Activated T-helper 9 cell treated with anti-CD3 and anti-CD28 coated beads, Interleukin-2, amount 50 U/mL, for 16 hours (primary cell): ENCODE measurements at places on chromosomes 4 and X.

- peak; percentile 70 for DNase-seq
Measured at GRCh38 chr4:1009542-1010394, 1.7 kb upstream of the FGFRL1 start.

GRCh38 chr4:127698789-127699200 lies 31.4 kb upstream of the SLC25A31 start:
- DNase-seq = no peak

- DNase-seq = no peak
Measured at GRCh38 chrX:64885850-64886249, 90.4 kb downstream of the ZC4H2 start.

DNA sequence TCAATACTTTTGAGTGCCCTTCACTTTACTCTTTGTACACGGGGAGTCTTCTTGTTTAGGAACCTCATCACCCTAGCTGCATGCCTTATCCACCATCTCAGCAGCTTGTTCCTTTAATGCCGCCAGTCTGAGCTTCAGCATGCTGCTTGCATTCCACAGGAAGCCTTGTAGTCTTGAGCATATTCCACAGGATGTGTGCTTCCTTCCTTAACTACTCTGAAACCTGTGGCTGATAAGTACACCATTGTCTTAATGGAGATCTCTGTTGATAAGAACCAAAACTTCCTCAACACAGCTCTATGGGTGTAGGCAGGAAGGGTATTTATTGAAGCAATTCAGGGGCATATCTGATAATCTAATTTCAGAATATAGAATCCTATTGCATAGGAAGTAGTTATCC lies 24.4 kb upstream of the CCNI start:
- DNase-seq = no peak

GRCh38 chrX:43835559-43835958 lies 46.7 kb downstream of the MAOB start:
- DNase-seq = no peak

DNA sequence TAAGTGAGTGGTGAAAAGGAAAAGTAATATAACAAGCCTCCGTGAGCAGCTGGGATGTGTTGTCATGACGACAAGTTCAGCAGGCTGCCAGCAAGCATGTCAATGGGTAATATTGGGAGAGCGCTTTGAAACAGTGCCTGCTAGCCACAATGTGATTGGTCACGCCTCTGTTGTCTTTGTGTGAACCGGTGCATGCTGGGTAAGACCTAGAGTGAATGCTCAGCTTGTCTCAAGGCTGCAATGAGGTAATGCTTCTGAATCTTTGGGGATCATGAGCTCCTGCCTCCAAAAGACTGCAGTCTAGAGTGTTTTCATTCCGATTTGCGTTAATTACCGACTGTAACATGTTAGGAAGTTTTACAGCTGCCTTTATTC lies 54.9 kb downstream of the STOX2 start:
- DNase-seq = no peak

DNA sequence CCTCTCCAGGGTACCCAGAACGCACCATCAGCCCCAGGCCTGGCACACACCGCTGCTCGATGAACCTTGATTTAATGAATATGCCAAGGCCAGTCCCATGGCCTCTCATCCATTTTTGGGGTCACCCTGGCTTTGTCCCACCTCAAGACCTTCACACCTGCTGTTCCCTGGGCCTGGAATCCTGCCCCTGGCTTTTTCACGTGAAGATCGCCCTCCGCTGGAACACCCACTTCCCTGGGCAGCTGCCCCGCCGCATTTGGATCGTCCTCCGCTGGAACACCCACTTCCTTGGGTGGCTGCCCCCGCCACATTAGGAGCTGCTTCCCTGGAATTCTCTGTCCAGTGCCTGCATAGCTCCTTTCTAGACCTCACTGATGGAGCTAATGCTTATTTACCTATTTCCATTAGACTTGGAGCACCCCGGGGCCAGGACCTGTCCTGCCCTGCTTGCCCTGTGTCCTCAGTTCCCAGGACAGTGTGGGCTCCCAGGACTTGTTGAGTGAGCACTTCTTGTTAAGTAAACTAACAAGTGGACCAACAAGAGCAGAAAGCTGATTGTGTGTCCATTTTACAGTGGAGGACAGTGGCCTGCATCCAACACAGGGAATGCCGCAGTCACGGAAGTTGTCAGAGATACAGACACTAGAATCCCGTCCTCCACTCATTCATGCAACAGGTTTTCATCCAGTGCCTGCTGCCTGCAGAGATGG lies 12.5 kb downstream of the BLOC1S4 start:
- no peak for DNase-seq

DNA sequence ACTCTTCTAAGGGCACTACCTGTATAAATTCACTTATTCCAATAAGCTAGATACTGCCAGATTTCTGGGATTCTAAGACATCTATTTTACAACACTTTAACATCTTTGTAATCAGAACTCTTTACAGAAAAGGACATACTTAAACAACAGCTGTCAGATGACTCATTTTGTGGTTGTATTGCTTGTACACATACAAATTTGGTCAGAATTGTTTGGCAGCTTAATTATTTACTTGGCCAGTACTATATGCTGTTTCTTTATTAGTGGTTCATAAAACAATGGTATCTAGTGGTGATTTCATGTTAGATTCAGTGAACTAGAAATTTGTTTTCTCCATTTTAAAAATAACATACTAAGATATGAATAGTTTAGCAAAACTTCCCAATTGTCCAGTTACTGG lies 27.2 kb downstream of the PALLD start:
- DNase-seq = no peak

DNA sequence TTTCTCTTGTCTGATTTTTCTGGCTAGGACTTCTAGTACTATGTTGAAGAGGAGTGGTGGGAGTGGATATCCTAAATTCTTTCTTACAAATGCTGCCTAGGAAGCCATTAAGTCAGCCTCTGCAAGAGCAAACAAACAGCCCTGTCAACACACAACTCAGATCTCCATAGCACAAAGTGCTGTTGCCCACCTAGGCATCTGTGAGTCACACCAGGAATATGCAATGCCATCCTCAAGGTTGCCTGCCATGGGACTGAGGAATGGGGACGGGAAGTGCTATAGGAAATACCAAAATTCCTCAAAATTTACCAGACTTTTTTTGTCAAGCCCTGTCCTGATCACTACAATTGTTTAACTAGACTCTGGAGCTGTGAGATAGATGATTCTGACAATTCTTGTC lies 466.9 kb downstream of the FSTL5 start:
- no peak for DNase-seq
